Activated T-helper 1 cell treated with anti-CD3 and anti-CD28 coated beads, Interleukin-2, amount 50 U/mL, for 16 hours (primary cell): ENCODE measurements at places on chromosomes 2 and 18.

DNA sequence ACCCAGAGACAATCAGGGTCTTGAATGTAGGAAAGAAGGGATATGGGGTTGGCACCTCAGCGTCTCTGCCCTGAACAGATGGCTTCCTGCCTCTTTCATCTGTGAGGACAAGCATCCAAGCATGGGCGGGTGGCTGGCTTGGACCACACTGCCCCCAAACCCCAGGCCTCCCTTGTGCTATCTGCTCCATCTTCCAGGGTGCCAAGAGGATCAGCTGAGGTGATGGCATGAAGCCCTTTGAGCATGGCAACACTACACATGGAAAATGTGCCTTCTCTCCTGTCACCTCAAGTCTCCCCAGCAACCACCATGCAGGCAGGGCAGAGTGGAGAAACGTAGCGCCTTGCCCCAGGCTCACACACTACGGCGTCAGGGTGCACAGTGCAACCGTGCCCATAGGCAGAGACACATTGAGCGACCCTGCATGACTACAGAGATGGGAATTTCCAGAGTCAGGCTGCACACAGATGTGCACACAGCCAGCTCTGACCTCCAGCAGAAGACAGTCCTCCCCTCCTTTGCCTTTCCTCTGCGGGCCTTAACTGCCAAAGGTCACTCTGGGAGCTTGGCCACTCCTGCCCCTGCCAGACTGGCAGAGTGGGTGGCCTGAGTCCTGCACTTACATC, 1.5 kb downstream of the KCNIP3 start:
- no peak for DNase-seq

DNA sequence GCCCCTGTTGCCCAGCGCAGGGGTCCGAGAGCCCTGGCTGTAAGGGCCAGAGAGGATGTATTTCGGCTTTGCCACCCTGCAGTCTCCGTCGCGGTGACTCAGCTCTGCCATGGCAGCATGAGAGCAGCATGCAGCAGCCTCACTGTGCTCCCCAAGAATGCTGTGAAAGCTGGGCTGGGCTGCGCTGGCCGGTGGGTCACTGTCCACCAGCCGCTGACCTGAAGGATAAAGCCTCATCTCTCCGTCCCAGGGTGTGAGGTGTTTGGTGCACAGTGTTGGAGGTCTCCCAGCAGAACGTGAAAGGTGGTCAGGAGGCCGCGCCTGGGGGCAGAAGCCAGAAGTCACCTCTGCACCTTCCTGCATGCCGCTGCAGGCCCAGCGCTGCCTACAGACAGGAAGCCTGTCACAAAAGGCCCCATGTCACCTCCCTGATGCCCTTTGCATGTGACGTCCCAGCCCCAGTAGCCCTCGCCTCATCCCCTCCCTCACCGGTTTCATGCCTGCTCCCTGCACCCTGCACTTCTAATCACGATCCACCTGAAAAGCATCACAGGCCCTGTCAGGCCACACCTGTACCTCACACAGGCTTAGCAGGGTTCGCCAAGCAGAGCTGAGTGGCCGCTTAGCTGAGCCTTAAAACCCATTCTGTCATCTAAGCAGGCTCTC, 342.1 kb downstream of the EIPR1 start:
- DNase-seq: no peak

GRCh38 chr18:49730951-49731391, 82.4 kb downstream of the ACAA2 start:
- DNase-seq: no peak

DNA sequence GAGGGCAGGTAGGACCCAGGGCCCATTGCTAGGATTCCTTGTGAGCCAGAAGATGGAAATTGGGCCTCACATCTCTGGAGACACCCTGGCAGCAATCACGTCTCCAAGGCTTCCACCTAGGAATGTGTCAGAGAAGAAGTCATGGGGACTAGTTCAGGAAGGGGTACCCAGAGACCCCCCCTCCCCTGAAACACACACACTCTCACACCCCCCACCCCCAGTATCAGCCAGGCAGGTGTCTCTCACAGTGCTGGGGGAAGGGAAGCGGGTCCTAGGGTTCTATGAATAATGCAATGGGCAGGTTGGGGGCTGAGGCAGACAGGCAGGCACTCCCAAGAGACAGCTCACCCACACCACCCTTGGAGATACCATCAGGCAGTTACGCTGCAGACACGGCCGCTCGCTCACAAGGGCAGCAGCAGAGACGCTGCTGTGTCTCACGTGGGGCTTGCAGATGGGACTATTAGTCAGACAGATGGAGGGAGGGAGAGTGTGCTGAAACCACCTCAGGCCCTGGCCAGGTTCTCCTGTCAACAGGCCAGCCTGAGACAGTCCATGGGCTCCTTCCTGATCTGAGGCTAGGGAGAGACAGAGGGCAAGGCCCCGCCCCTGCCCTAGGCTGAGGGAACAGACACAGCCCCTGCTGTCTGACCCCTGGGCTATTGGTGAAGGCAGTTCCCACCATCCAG, 134.6 kb downstream of the CYP26B1 start:
- no peak for DNase-seq

GRCh38 chr18:26864658-26865057, 849 bp downstream of the AQP4 start:
- DNase-seq: no peak

DNA sequence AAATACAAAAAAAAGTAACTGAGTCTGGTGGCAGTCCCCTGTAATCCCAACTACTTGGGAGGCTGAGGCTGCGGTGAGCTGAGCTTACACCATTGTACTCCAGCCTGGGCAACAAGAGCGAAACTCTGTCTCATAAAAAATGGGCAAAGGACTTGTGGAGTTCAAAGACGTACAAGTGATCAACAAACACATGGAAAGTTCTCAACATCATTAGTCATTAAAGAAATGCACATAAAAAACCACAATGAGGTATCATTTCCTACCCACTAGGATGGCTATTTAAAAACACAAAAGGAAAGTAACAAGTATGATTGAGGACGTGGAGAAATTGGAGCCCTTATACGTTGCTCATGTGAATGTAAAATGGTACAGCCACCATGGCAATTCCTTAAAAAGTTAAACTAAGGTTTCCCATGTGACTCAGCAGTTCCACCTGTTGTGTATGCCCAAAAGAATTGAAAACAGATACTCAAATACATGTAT, 52.3 kb downstream of the RAB10 start:
- DNase-seq: no peak

DNA sequence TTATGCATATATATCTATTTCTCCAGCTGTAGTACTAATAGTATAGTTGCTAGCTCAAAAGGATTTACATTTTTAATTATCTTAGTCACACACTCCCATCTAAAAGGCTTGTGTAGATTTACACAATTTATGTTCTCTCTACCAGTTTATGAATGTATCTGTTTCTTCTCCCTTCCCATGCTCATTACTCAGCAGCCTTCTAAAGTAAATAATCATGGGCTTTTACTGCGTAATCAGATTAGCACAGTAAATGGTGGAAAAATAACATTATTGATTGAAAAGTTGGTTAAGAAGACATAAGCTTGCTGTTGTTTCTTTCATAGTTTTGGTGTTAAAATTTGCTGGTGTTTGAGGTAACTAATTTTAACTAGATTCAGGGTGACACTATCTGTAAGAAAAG, 81.8 kb downstream of the PTPN4 start:
- no peak for DNase-seq

GRCh38 chr2:196104066-196104465, 35.4 kb upstream of the DNAH7 start:
- no peak for DNase-seq

GRCh38 chr2:73708527-73708926, 28.6 kb downstream of the TPRKB start:
- DNase-seq: no peak

- DNase-seq: no peak
Measured at GRCh38 chr2:54029721-54030395, 59.1 kb upstream of the PSME4 start.

DNA sequence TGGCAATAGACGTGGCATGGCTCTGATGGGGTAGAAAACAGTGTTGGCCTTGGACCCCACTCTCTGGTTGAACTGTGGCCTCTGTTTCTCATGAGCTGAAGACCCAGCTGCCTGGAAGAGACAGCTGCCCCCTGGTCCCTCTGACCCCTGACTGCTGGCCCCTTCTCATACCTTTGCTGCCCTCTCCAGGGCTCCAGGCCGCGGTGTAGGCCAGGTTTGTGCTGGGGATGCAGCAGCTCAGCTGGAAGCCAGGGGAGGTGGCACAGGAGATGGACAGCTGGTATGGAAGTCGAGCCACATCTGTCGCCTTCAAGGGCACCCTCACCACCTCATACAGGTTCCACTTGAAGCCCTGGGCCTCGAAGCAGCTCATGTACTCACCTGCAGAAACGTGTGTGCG, 31.7 kb upstream of the SELENOI start:
- DNase-seq: no peak

- DNase-seq: no peak
Measured at GRCh38 chr18:76458522-76459311, 36.3 kb downstream of the ZNF516 start.

DNA sequence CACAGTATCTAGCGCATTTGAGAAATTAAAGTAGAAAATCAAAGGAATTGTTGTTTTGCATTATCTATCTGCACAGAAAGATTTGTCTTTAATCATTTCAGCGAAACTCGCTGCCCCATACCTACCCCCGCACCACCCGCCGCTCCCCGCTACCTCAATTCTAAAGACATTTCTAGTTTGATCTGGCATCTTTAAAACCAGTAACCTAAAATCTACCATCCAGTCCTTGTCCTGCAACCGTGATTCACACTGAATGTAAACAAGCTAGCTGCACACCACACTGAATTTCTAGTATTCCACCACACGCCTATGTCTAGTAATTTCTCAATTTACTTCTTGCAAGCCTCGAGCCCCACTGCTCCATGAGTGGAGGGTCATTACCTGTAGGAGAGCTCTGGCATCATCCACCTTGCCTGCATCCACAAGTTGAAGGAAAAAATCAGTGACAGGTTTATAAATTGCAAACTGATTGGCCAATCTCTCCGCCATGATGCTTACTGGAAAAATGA, 60.1 kb downstream of the ABCG8 start:
- DNase-seq: no peak

- no peak for DNase-seq
Measured at GRCh38 chr18:59420244-59420643, 61.2 kb upstream of the LMAN1 start.

- DNase-seq: no peak
Measured at GRCh38 chr18:34971313-34971712, 69.9 kb upstream of the MAPRE2 start.

GRCh38 chr2:191612496-191612895, 65.4 kb upstream of the NABP1 start:
- no peak for DNase-seq

GRCh38 chr2:170265321-170265720, 87.4 kb downstream of the MYO3B start:
- no peak for DNase-seq

- DNase-seq: no peak
Measured at GRCh38 chr18:2589345-2590068, 18.1 kb downstream of the NDC80 start.

GRCh38 chr2:133682347-133682746, 114.1 kb upstream of the NCKAP5 start:
- DNase-seq: no peak

GRCh38 chr18:47950511-47950910, 20.1 kb upstream of the SMAD2 start:
- no peak for DNase-seq

DNA sequence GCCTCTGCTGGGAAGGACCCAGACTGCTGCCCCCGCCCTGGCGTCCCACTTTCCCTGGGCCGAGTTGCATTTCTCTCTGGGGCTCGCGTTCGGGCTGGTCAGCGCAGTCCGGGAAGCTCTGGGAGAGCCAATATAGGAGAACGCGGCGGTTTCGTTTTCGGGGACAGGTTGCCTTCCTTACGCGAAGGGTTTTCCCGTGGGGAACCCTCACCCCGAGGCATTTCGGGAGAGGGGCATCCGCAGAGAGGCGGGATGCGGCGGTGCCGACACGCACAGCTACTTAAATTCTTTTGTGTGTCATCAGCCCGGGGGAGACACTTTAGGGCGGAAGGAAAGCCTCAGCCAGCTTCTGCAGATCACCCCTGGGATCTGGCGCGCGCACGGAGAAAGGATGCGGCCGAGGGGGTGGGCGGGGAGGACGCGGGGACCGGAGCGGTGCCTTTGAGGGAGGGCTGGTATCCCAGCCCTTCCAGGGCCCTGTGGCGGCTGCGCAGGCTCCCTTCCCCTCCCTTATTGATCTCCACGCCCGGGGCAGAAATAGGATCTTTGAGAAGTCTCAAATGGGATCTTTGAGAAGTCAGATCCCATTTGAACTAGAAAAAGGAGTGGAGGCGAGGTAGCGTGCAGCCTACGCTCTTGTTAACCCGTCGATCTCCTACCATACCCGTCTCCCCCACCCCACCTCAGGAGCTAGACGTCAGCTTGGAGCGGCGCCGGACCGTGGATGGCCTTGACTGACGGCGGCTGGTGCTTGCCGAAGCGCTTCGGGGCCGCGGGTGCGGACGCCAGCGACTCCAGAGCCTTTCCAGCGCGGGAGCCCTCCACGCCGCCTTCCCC, 1.2 kb downstream of the GATA6 start:
- DNase-seq: no peak

GRCh38 chr2:143524119-143524553, 394.9 kb downstream of the ARHGAP15 start:
- no peak for DNase-seq

- DNase-seq: no peak
Measured at GRCh38 chr2:80293039-80293438, 11.5 kb downstream of the LRRTM1 start.
